Progenitor cell of endocrine pancreas (in vitro differentiated cells): ENCODE measurements at places on chromosomes 3 and 15.

GRCh38 chr15:78938658-78939488 is 6.0 kb downstream of the CTSH start:
- DNase-seq = no peak

DNA sequence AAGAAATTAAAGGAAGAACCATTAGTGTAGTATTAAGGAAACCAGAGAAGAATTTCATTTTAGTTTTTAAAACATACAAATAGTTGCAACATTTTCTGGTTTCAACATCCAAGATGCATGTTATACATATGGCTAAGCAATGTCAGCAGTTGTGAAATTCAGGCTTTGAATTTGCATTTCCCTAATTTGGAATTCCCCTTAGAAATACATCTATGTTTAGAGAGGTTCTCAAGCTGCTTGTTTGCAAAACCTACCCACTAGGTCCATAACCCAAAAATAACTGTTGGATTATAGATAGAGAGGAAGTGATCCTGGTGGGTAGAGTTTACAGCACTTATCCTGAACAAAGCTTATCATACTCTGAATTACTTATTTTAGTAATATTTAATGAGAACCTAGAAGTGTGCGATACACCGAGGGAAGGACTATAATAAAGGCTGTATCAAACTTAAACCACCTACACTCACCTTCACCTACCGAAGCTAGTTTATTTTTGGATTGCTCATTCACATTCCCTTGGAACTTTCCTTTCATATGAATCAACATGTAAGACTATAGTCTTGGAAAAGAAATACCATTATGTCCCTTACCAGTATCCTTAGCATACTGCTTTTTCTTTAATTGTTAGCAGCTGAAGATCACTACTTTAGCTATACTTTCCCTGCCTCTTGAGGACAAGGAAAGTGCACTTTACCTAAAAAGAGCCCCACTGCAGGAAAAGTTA is 60.6 kb downstream of the CHAC1 start:
- DNase-seq = no peak

DNA sequence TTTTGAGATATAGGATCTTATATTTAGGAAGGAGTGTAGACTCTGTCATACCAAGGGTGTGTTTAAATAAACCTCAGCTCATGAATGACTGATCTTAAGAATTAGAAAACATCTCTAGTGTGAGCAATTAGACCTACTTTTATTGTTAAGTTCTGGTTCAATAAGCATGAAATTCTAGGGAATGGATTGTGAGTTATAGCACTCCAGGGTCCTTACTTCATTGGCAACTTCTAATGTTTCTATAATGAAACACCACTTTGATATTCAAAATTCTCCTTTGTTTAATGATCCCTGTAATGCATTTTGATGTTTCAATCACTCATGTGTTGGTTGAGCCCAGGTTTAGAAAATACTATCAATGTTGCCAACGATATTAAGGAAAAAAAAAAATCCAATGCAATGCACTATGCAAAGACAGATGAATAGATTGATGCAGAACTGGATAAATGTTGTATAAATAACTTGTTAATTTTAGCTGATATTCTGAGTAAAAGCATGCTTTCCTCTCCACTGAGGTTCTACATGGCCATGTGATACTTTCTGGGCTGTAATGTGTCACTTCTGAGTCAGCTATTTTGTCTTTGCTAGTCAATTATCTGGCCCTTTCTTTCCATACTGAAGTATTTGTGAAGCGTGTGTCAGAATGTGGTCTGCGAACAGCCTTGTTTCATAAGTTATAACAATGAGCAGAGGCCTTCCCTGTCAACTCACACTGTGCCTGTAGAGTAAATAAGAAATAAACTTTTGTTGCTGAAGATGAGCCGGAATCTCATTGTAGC is 1035.9 kb downstream of the PLOD2 start:
- no peak for DNase-seq

DNA sequence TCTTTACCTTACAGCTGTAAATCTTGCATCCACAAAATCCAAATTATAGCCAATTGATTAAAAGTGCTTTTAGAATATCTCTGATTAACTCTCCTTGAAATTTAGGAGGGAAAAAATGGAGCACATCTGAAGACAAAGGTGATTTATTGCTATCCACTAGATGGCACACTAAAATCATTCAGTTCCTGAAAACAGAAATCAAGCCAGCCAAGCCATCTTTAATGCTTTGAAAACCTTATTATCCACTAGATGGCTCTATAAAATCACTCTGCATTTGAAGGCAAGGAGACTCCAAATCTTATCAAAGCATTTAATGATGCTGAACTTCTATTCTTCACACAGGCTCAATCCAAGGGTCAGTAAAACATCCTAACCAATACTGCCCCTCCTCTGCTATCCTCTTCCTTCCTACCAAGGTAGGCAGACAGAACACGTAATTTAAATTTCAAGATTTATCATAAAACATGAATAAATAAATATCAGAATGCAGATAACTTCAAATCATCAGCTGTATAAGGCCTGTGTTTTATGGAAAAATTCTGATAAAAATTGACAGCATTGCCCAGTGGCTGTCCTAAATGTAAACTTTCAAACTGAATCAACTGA is 48.4 kb downstream of the GOLIM4 start:
- DNase-seq = no peak
